ENCODE measurements at places on chromosomes 5 and 9. TPM values are rescaled to one million over a fixed set of nuclear protein-coding genes. Genes with fewer than 3 reads are reported as not detected.
A peak's percentile ranks its signal among the peaks of the same experiment; 100 is the strongest.

DNA sequence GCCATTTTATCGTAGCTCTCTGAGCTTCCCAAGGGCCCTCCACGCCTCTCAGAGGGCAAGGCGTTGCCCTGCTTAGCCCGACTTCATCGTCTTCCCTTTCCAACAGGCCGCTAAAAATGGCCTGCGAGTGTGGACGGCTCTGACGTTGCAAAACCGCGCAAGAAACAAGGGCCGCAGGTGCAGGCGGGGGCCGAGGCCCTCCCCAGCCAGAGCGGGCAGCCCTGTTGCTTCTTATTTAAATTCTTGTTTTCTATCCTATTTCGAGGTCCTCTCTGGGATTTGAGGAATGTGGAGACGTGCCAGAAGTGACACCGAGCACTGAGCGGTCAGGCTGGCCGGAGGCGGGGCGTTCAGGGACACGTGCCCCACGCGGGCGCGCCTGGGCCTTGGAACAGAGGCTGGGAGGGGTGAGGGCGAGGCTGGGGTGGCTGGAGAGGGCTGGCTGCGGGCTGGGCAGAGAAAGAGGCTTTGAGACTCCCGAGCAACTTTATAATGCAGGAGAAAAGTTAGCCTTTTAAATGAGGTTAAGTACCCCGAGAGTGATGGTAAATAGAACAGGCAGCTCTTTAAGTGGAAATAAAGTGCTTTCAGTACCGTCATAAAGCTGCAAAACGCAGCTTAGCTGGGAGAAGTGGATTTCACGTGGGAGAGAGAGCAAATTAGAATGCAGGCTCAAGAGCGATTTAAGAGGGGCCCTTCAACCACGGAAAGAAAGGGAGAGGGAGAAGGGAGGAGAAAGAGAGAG, 243.6 kb downstream of the AUH start:
- H3K27me3 ChIP-seq = peaks cover 3% of the 10 kb centered on the region
- H3K4me3 ChIP-seq = peak overlapping the region; percentile 4
- peak overlapping the region; percentile 64 for H3K27ac ChIP-seq
- no peaks in the 10 kb centered on the region for H3K36me3 ChIP-seq
- DNase-seq = peak; percentile 86

ESM1 gene
- total RNA-seq = not detected

DNA sequence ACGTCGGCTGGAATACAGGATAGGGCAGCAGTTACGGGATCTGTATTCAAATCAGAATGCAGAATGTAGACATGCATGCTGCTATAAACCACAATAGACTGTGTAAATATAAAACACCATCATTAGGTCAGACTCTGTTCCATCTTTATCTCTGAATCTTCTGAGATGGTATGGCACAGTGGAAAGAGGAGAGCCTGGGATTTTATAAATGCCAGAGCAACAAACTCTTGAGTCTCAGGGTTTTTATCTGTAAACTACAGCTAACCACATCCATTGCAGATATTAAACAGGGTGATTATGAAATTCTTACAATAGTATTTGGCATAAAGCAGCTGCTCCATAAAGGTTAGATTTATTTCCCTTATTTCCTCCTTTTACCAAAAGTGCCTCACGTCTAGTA, 108.7 kb downstream of the ZDHHC21 start:
- no peak overlapping the region for H3K4me3 ChIP-seq
- no peaks in the 10 kb centered on the region for H3K36me3 ChIP-seq
- no peaks in the 10 kb centered on the region for H3K27me3 ChIP-seq
- H3K4me1 ChIP-seq = no peaks in the 10 kb centered on the region
- H3K27ac ChIP-seq = no peak overlapping the region

CCDC69 gene
- 37.7 TPM for total RNA-seq

GRCh38 chr9:34458959-34459340, 345 bp downstream of the DNAI1 start:
- DNase-seq = no peak
- H3K36me3 ChIP-seq = no peaks in the 10 kb centered on the region
- H3K27ac ChIP-seq = no peak overlapping the region
- peaks cover 11% of the 10 kb centered on the region for H3K27me3 ChIP-seq

LCP2 gene
- 29.2 TPM for total RNA-seq

Data from transverse colon (tissue), 4 donors.